ENCODE measurements at places on chromosomes 13 and 19.

- no peak for DNase-seq
These were observed 27.4 kb upstream of the AKT2 start for GRCh38 chr19:40312533-40312932.

DNA sequence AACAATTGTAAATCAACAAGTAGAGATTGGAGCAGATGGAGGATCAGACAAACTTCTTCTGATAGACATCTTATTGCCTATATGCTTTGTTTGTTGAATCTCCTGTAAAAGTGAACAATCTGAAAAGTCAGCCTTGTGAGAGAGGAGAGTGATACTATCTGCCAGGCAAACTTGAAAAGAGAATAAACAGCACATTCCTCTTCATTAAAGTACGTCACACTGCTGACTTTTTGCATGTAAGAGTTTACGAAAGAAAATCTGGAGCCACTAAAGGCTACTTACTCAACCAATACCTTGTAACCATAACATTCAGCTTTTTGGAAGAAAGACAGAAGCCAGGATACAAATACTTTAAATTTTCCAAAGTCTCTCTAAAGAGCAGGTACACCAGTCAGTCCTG is 42.5 kb downstream of the EDNRB start:
- no peak for DNase-seq

DNA sequence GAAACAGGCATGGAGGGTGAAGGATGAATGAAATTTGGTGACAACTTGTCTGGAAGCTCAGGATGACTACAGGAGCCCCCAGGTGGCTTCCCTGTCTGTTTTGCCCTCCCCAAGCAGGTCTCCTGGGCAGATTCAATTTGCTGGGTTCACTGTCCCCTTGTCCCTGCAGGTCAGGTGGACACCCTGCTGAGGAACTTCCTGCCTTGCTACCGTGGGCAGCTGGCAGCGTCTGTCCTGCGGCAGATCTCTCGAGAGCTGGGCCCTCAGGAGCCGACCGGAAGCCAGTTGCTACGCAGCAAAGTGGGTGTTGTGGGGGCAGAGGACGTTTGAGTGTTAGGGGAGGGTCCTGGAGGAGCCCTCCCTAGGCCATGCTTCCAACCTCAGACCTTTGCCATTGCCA is 19.1 kb downstream of the PGLS start:
- DNase-seq = no peak

GRCh38 chr19:30371161-30371836 is 885 bp upstream of the ZNF536 start:
- no peak for DNase-seq

- no peak for DNase-seq
These were observed 4.2 kb downstream of the LYL1 start for GRCh38 chr19:13098277-13099072.

DNA sequence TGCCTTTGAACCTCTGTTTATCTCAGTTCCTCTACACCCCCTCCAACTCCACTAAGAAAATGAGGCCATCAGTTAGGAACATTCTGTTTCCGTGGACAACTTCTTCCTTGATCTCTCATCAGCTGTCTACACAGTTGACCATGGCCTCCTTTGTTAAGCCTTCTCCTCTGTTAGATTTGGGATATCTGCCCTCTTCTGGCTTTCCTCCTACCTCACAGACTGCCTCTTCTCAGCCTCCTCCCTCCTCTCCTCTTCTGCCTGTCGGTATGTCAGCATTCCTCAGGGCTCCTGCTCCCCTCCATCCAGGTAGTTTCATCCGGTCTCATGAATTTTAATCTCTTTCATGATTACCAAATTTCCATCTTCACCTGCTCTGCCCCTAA is 454.9 kb downstream of the FOXO1 start:
- no peak for DNase-seq

DNA sequence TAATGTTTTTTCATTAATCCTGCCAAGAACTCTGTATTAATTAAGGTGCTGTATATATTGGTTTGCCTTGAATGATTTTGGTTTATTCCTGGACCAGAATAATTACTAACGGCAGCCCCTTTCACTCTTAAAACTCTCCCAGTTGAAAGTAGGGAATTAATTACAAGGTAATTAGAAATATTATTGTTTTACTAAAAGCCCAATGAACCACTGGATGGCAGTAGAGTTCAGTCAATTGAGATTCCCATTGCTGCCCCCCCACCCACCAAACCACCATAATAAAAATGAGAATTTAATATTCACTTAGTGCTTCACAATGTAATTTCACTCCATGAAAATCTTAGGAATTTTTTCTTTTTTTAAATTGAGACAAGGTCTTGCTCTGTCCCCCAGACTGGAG is 13.7 kb downstream of the WBP4 start:
- no peak for DNase-seq

GRCh38 chr19:10945264-10945663 is 15.6 kb upstream of the SMARCA4 start:
- no peak for DNase-seq
